ENCODE measurements at places on chromosomes 2 and 18. TPM values are rescaled to one million over a fixed set of nuclear protein-coding genes. Genes with fewer than 3 reads are reported as not detected.

- no peaks in the 10 kb centered on the region for H3K36me3 ChIP-seq
Measured at GRCh38 chr2:142153601-142154000, 22.8 kb upstream of the LRP1B start.

DNA sequence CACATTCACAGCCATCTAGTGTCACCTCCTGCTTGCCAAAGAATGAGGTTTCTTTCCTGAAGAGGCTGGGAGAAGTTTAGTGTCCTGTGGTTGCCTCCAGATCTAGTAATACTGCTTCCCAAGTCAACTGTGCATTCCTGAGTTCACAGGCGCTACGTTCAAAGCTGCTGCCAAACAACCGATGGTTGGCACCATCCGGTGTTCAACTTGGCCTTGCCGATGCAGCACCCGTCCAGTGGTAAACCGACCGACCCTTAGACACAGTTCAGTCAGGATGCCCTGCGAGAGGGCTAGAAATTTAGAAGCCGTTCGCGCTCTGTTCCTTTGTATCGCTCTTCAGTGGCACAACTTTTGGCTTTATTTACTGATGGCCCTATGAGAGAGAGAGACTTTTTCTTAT is 28.6 kb downstream of the RMC1 start:
- H3K27ac ChIP-seq, result no peak overlapping the region
- H3K4me1 ChIP-seq, result no peaks in the 10 kb centered on the region

DNA sequence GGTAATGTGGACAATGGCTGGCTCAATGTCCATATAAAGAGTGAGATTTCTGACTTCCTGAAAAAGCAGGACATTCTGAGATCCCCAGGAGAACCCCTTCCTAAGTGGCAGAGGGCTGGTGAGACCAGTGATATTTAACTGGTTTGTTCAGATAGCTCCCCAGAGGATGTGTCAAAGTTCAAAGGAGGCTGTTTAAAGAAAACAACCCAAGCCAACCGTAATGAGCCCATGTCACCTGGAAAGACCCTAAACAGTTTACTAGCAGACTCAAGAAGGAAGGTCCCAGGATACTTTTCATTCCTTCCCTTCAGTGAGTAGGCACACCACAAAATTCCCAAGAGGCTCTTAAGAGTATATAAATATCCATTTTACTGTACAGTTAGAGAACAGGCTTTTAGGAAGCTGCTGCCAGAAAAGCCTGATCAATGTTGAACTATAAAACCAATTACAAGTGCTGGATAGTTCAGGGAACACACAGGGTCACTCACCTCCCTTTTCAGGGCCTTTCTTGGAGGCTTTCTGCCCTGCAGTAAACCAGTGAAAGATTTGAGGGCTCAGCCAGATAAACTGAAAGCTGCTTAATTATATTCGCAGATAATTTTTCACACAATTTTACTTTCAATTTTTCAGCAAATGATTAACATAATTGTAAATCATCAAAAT is 293.5 kb downstream of the ASXL3 start:
- no peaks in the 10 kb centered on the region for H3K36me3 ChIP-seq
- H3K27me3 ChIP-seq, result no peaks in the 10 kb centered on the region
- no peak overlapping the region for H3K4me3 ChIP-seq

DNA sequence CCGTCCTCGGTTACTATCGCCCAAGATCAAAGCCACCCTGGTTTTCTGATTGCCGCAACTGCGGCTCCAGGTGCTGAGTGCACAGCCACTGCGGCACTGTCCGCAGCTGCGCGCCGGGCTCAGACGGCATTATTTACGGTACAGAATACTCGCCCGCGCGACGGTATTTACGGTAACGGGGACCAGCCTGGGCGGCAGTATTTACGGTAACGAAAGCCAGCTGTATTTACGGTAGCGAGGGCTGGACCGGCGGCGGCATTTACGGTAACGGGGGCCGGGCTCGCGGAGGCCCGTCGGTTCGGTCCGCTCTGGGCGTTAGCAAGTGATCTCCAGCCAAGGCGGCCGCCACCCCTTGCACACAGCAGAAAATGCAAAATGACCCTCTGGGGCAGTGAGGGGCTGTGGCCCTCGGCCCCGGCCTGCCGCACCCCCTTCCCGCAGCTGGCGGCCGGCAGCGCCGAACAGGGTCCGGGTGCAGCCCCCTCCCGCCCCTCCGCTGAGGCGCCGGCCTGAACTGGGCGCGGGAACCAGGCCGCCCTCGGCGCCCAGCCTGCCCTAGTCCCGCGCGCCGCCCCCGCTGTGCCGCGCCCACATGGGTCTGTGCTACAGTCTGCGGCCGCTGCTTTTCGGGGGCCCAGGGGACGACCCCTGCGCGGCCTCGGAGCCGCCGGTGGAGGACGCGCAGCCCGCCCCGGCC is at the start of gene GNAL:
TSS of gene GNAL (plus strand) at position 293 of the 697 bp plus-strand sequence. CDS start at position 593, 300 bp downstream.
- H3K4me1 ChIP-seq, result no peaks in the 10 kb centered on the region
- H3K27me3 ChIP-seq, result no peaks in the 10 kb centered on the region
- DNase-seq, result peak; percentile 88
- no peak within 1 kb of the TSS for H3K27ac ChIP-seq
- H3K4me3 ChIP-seq, result peak within 1 kb of the TSS; percentile 76

GRCh38 chr2:24546669-24547068 is 55.6 kb downstream of the NCOA1 start:
- H3K27ac ChIP-seq, result no peak overlapping the region
- peaks cover 53% of the 10 kb centered on the region for H3K36me3 ChIP-seq
- H3K4me1 ChIP-seq, result no peaks in the 10 kb centered on the region

DNA sequence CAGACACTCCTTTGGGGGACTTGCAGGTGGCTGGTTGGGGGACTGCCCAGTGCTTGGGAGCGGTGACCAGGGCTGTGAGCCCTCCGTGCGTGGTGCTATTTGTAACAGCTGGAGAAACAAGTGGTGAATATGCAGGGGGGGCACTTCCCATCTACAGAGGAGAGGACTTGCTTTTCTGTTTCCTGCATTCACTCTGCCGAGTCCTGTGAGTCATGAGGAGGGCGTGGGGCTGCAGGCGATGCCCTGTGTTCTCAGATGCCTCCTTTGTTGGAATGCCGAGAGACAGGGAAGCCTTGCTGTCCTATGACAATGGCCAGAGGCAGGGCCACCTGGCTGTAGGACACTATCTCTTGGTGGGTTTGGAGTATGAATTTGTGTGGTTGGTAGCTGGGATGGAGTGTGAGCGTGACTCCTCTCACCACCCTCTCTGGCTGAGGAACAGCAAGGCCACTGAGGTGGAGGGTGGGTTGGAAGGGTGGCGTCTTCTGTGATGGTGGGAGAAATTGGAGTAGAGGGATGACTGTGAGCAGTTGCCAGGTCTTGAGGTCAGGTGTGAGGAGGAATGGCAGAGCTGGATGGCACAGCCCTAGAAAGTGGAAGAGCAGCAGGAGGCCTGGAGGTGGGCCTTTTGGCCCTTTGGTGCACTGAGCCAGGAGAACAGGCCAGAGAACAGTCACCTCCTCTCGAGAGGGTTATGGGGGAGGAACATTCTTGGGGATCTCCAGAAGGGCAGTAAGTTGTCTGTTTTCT is 24.3 kb downstream of the FHOD3 start:
- DNase-seq, result peak; percentile 31
- no peaks in the 10 kb centered on the region for H3K4me1 ChIP-seq
- peaks cover 20% of the 10 kb centered on the region for H3K36me3 ChIP-seq
- no peak overlapping the region for H3K4me3 ChIP-seq
- H3K27ac ChIP-seq, result no peak overlapping the region

- DNase-seq, result no peak
- H3K36me3 ChIP-seq, result no peaks in the 10 kb centered on the region
- no peak overlapping the region for H3K27ac ChIP-seq
- H3K4me3 ChIP-seq, result no peak overlapping the region
- H3K4me1 ChIP-seq, result no peaks in the 10 kb centered on the region
Measured at GRCh38 chr2:115165529-115166109, 723.2 kb downstream of the DPP10 start.

- no peaks in the 10 kb centered on the region for H3K4me1 ChIP-seq
- no peaks in the 10 kb centered on the region for H3K36me3 ChIP-seq
- H3K27ac ChIP-seq, result no peak overlapping the region
- DNase-seq, result no peak
Measured at GRCh38 chr2:30486655-30487054, 39.6 kb downstream of the LCLAT1 start.

Gene RFTN2
- total RNA-seq, result 0.28 TPM

GRCh38 chr2:108171657-108172056 is 68.1 kb upstream of the SULT1C3 start:
- no peak overlapping the region for H3K4me3 ChIP-seq
- no peak overlapping the region for H3K27ac ChIP-seq
- no peaks in the 10 kb centered on the region for H3K27me3 ChIP-seq

- H3K27me3 ChIP-seq, result no peaks in the 10 kb centered on the region
- H3K4me1 ChIP-seq, result no peaks in the 10 kb centered on the region
- H3K4me3 ChIP-seq, result no peak overlapping the region
Measured at GRCh38 chr2:117613101-117613500, 201.4 kb upstream of the DDX18 start.

- no peaks in the 10 kb centered on the region for H3K27me3 ChIP-seq
- peaks cover 25% of the 10 kb centered on the region for H3K36me3 ChIP-seq
- H3K4me3 ChIP-seq, result no peak overlapping the region
- no peak for DNase-seq
- H3K4me1 ChIP-seq, result no peaks in the 10 kb centered on the region
Measured at GRCh38 chr2:206296128-206296527, 21.7 kb downstream of the ZDBF2 start.

Gene SH3BP4
- total RNA-seq, result 93.8 TPM

Gene HTR2B
- not detected for total RNA-seq

GRCh38 chr2:173667415-173667814 is 297.8 kb downstream of the SP3 start:
- H3K27me3 ChIP-seq, result no peaks in the 10 kb centered on the region
- no peak overlapping the region for H3K27ac ChIP-seq
- no peaks in the 10 kb centered on the region for H3K4me1 ChIP-seq
- DNase-seq, result no peak
- H3K36me3 ChIP-seq, result no peaks in the 10 kb centered on the region

Gene MOCOS
- total RNA-seq, result 6.0 TPM

- no peak overlapping the region for H3K4me3 ChIP-seq
- peak; percentile 71 for DNase-seq
- no peaks in the 10 kb centered on the region for H3K4me1 ChIP-seq
- H3K36me3 ChIP-seq, result peaks cover 4% of the 10 kb centered on the region
Measured at GRCh38 chr18:72652990-72653593, 109.0 kb upstream of the CBLN2 start.

DNA sequence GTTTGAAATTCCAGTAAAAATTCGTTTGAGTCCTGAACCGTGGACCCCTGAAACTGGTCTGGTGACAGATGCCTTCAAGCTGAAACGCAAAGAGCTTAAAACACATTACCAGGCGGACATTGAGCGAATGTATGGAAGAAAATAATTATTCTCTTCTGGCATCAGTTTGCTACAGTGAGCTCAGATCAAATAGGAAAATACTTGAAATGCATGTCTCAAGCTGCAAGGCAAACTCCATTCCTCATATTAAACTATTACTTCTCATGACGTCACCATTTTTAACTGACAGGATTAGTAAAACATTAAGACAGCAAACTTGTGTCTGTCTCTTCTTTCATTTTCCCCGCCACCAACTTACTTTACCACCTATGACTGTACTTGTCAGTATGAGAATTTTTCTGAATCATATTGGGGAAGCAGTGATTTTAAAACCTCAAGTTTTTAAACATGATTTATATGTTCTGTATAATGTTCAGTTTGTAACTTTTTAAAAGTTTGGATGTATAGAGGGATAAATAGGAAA is 80.7 kb downstream of the ACSL3 start:
- H3K27ac ChIP-seq, result no peak overlapping the region
- no peaks in the 10 kb centered on the region for H3K27me3 ChIP-seq
- H3K36me3 ChIP-seq, result peaks cover 13% of the 10 kb centered on the region
- H3K4me1 ChIP-seq, result no peaks in the 10 kb centered on the region

Gene TEX44
- not detected for total RNA-seq

Gene COL4A4
- total RNA-seq, result 0.92 TPM

DNA sequence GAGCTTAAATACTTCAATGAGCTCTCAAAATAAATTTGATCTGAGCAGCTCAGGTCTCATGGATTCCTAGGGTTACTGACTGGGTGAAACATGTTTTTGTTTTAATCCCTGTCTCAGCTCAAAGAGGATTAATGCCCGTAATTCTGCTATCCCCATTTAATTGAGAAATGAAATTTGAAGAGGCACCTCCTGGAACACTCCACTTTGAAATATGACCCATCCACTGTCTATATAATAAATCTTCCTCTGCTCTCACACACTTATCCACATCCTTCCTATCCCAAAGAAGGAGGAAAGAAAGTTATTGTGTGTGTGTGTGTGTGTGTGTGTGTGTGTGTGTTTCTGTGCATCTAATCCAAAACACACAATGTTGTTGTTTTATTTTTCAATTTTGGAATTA is 2082.4 kb upstream of the PIK3C3 start:
- DNase-seq, result no peak
- H3K27ac ChIP-seq, result no peak overlapping the region
- H3K4me1 ChIP-seq, result no peaks in the 10 kb centered on the region
- no peaks in the 10 kb centered on the region for H3K36me3 ChIP-seq
- H3K27me3 ChIP-seq, result no peaks in the 10 kb centered on the region

Gene UGT1A9
- total RNA-seq, result not detected

DNA sequence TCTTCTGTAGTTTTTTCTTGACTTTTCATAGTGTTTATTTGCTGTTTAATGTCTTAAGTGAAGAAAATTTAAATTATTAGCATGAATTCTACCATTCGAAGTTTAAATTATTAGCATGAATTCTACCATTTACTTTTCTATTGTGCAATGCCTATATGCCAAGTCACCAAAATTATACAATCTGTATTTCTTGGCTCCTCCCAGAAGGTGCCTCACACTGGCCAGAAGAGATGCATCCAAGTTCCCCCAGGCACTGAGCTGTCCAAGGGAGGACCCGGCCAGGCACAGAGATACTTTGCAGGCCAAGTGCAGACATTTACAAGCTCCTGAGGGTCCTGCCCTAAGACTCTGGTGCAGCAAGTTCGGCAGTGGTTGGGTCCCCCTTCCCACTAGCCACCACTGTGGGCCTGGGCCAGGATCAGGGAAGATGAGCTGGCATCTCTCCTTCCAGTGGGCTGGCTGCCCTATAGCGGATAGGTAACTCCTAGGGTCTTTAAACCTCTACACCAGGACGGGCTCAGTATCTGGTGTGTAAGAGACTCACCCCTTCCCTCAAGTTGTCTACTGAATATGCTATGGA is 31.3 kb downstream of the TMEM247 start:
- peaks cover 3% of the 10 kb centered on the region for H3K4me1 ChIP-seq
- H3K27me3 ChIP-seq, result no peaks in the 10 kb centered on the region
- no peak for DNase-seq
- H3K27ac ChIP-seq, result no peak overlapping the region
- no peaks in the 10 kb centered on the region for H3K36me3 ChIP-seq

GRCh38 chr2:152509772-152510491 is 175.0 kb downstream of the FMNL2 start:
- H3K36me3 ChIP-seq, result no peaks in the 10 kb centered on the region
- no peaks in the 10 kb centered on the region for H3K4me1 ChIP-seq
- DNase-seq, result no peak
- H3K27ac ChIP-seq, result no peak overlapping the region
- no peak overlapping the region for H3K4me3 ChIP-seq

- no peaks in the 10 kb centered on the region for H3K27me3 ChIP-seq
- H3K4me1 ChIP-seq, result peaks cover 3% of the 10 kb centered on the region
- H3K27ac ChIP-seq, result no peak overlapping the region
Measured at GRCh38 chr2:120902592-120902991, 166.9 kb downstream of the GLI2 start.

- H3K27ac ChIP-seq, result no peak overlapping the region
- no peak for DNase-seq
- H3K36me3 ChIP-seq, result no peaks in the 10 kb centered on the region
Measured at GRCh38 chr2:37349231-37349860, 4.9 kb downstream of the QPCT start.

All from H9 (cell line).